ENCODE measurements at places on chromosomes 4 and X.

- DNase-seq, result no peak
Observed at GRCh38 chr4:173930329-173930967, 353.0 kb downstream of the FBXO8 start.

GRCh38 chr4:10245751-10246150 is 129.2 kb upstream of the WDR1 start:
- no peak for DNase-seq

GRCh38 chr4:31307029-31307428 is 586.9 kb downstream of the PCDH7 start:
- no peak for DNase-seq

DNA sequence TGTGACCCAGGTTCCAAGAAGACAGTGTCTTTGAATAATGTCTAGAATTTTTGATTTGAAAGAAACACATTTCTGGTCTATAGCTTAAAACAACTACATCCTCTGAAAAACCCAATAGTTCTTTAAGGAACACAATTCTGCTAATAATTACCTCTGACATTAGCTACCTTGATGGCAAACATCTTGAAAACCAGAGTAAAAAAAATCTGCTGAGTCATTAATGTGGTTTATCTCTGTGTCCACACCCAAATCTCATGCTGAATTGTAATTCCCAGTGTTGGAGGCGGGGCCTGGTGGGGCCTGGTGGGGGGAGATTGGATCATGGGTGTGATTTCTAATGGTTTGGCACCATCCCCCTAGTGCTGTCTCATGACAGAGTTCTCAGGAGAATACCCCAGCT is 1233.8 kb downstream of the NLGN4X start:
- no peak for DNase-seq

DNA sequence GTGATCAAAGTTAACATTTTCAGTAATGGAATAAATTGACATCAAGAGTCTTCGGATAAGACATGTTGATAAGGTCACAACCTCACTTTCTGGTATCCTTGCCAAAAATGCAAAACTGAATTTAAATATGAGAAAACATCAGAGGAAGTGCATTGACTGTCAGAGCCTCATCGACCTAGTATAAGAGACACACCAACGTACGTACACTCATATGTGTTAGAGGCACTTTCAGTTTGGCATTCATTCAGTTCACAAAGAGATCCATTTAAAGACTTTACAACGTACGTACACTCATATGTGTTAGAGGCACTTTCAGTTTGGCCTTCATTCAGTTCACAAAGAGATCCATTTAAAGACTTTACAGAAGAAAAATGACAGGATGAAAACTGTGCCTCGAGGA is 280.3 kb downstream of the INPP4B start:
- no peak for DNase-seq

- peak; percentile 29 for DNase-seq
Observed at GRCh38 chr4:71231129-71232055, 107.4 kb upstream of the SLC4A4 start.

- peak; percentile 43 for DNase-seq
Observed at GRCh38 chr4:185307136-185307950, 88.4 kb downstream of the LRP2BP start.

- no peak for DNase-seq
Observed at GRCh38 chr4:186058253-186058979, 10.5 kb upstream of the TLR3 start.

DNA sequence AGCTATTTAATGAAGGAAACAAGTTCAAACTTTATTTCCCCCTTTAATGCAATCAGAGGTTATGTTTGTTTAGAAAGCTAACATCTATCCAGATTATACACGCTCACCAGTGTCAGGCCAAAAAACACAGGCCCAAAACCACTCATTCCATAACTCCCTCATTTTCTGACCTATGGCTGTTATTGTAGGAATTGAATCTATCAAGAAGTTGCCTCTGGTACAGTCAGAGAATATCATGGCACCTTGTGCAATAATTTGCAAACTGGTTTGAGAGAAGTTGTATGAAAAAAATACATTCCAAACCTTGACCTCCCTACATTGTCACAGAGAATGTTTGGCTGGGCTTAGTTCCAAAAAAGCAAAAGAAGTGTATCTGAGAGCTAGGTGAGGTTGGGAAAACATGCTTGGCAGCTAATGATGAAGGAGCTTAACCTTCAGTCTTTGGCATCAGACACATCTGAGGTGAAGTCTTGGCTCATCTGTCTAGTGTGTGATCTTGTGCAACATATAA is 591.0 kb downstream of the ANKRD50 start:
- peak; percentile 77 for DNase-seq

- no peak for DNase-seq
Observed at GRCh38 chr4:128107766-128108165, 46.7 kb downstream of the LARP1B start.

- peak; percentile 16 for DNase-seq
Observed at GRCh38 chr4:139814323-139815015, 148.8 kb downstream of the MGST2 start.

GRCh38 chr4:177986236-177986635 is 544.0 kb upstream of the AGA start:
- no peak for DNase-seq

GRCh38 chrX:78659955-78660354 is 827 bp upstream of the RTL3 start:
- DNase-seq, result no peak

GRCh38 chrX:40049084-40049641 is 48.6 kb downstream of the BCOR start:
- no peak for DNase-seq

DNA sequence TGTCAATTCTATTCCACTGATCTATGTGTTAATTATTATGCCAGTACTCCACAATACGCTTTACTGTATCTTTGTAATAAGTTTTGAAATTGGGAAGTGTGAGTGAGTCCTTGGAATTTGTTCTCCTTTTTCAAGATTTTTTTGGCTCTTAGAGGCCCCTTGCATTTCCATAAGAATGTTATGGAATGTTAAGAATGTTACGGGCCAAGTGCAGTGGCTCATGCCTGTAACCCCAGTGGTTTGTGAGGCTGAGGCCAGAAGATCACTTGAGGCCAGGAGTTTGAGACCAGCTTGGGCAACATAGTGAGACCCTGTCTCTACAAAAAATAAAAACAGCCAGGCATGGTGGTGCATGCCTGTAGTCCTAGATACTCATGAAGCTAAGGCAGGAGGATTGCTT is 167.6 kb upstream of the CXorf66 start:
- no peak for DNase-seq
